ENCODE measurements at places on chromosomes 16 and 17.

DNA sequence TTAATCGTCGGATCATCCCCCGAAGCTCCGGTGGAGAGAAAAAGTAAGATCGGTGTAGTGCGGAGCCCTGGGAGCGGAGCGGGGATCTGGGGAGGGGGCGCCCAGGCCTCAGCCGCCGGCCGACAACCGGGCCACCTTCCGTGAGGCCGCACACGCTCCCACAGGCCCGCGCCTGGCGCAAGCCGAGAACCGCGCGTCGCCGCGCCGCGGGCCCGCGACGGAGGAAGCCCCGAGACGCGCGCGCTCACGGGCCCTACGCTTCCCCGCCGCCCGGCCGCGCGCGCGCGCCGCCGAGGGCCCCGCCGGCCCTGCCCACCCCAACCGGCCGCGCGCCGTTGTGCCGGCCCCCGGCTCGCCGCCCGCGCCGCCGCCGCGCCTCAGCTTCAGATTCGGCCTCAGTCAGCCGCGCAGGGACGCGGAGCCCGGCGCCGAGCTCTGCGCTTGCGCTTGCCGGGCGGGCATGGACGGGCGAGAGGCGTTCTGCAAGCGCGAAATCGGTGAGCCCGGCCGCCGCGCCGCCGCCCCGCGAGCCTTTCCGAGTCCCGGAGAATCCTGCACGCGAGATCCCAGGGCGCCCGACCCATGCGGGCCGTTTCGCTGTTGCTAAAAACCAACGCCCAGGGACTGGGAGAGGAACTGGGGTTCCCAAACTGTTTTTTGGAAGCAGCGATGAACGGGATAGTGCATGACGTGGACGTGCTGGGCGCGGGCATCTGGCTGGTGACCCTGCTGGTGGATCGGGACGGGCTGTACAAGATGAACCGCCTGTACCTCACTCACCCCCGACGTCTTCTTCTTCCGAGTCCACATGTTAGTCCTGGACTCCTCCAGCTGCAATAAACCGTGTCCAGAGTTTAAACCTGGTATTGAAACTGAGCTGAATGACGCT lies 28.0 kb upstream of the LRRC37A start:
- DNase-seq: peak; percentile 92

DNA sequence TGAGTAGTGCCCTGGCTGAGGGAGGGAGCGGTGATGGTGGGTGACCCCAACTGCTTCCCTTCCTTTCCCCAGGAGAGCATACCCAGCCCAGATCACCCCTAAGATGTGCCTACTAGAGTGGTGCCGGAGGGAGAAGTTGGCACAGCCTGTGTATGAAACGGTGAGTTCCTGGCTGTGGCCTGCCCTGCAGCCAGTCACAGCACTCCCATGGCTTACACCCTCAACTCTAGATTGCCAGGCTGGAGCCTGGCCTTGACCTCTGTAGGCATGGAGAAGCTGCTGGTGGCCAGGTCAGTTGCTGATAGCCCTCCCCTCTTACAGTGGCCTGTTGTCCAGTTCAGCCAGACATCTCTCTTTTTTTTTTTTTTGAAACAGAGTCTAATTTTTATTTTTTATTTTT lies 8.6 kb upstream of the NFATC3 start:
- DNase-seq: no peak

- DNase-seq: no peak
These were observed 17.4 kb upstream of the RAB11FIP4 start for GRCh38 chr17:31374094-31374447.

DNA sequence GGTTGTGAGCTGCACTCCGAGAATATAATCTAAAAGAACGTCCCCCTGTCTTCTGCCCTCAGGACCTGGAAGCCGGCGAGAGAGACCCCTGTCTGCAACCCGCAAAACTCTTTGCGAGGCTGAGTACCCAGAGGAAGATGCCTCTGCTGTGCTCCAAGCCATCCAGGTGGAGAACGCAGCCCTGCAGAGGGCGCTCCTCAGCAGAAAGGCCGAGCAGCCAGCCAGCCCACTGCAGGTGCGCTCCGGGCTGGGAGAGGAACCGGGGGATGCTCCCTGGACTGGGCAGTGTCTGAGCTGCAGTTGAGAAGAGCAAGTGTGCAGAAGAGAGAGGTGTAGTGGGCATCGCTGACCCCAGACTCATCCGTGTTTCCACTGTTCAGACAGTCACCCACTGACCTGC lies 148.3 kb downstream of the KATNIP start:
- DNase-seq: no peak

GRCh38 chr17:19900809-19901208 lies 33.1 kb upstream of the ULK2 start:
- no peak for DNase-seq

- no peak for DNase-seq
These were observed 18.1 kb downstream of the KCNJ12 start for GRCh38 chr17:21394265-21394664.

DNA sequence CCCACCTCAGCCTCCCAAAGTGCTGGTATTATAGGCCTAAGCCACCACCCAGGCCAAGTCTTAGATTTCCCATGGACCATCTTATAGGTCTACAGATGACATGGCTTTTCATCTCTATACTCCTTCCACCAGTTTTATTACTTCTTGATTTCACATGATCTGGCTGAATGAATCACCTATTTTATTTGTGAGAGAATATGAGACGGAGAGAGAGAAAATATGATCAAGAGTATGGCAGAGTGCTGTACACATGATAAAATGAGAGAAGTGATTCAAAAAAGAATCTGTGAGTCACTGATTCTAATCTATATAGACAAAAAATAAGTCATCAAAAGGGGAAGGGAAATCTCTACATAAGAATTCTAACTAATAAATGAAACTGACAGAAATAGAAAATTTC lies 13.7 kb downstream of the ACSM1 start:
- DNase-seq: no peak

Measured in memory B cell (primary cell).